Spleen (tissue), 13 donors: ENCODE measurements at places on chromosomes 5 and 9. TPM values are rescaled to one million over a fixed set of nuclear protein-coding genes. Genes with fewer than 3 reads are reported as not detected.
A peak's percentile ranks its signal among the peaks of the same experiment; 100 is the strongest.

GRCh38 chr9:15295761-15296405 is 11.1 kb downstream of the TTC39B start:
- DNase-seq, result no peak

DNA sequence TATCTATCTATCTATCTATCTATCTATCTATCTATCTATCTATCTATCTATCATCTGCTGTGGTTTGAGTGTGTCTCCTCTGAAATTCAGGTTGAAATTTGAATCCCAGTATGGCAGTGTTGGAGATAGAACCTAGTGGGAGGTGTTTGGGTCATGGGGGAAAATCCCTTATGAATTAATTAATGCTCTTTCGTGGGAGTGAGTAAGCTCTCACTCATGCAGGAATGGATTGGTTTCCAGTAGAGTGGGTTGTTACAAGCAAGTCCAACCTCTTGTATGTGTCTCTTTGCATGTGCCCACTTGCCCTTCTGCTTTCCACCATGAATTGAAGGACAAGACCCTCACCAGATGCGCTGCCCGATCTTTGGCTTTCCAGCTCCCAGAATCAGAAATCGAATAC is 113.0 kb downstream of the ANXA1 start:
- DNase-seq, result no peak

The LTC4S gene
- 8.8 TPM for total RNA-seq

The FRMPD1 gene
- total RNA-seq, result 0.09 TPM

DNA sequence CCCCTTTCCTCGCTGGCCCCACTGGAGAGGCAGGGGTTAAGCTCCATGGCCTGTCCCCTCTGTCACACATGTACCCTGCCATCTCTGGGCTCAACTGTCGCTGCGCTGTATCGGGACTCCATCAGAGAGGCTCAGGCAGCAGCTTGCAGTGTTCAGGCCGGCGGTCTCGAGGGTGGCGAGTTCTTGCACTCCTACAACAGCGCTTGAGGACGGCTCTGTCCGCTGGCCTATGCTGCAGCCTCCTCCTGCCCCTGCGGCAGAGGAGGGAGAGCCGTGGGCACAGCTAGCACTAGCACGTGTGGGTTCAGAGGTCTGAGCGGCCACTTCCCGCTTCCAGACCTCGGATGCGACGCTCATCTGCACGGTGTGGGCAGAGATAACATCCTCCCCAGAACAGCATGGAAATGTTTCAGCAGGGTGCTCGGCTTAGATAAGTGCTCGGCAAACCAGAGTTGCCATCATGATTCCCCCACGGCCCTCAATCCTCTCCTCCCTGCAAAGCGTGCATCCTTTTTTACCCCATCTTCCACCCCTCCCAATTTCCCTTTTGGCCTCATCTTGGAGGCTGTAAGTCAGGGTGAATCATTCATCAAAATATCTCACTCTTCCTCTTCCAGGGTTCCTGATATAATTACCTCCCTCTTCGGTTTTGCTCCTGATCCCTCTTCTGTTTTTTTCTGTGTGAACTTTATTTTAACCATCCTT is 41.9 kb upstream of the FUBP3 start:
- peak; percentile 78 for DNase-seq

- no peak for DNase-seq
These were observed 179.0 kb downstream of the YTHDC2 start for GRCh38 chr5:113692466-113692865.

GRCh38 chr5:80745490-80745889 is 90.7 kb upstream of the DHFR start:
- no peak for DNase-seq

The SMIM33 gene
- not detected for total RNA-seq

The CTXN3 gene
- not detected for total RNA-seq

DNA sequence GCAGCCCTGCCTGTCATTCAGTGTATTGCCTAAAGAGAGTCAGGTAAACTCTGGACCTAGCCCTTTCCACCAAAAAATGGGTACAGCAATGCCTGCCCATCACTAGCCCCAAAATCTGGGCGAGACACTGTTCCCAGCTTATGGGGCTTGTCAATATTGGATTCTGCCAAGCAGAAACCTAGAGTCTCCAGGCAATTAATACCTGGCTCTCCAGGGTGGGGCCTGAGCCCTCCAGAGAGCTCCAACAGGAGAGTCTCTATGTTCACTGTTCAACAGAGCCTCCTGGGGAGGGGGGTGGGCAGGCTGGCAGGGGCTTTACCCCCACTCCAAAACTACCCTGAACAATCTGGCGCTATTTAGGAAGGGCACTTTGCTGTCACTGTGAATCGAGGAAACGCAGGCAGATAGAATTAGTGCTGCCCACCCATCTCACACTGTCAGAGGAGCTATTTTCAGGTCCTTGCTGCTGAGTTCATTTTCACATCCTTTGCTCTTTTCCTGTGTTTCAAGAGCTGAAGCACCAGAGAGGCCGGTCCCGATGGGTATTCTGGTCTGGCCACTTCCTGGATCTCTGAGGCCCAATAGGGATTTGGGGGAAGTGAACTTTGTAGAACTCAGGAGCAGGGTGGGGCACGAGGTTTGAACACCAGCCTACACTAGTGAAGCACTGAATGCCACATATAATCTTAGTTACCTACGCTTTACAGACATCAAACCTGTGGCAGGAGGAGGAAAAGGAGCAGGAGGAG is 121.8 kb downstream of the C5orf15 start:
- no peak for DNase-seq

- DNase-seq, result peak; percentile 73
These were observed 3.5 kb upstream of the LRRC14B start for GRCh38 chr5:187617-188451.

The LPAR1 gene
- 35.1 TPM for total RNA-seq

The KCNIP1 gene
- 16.3 TPM for total RNA-seq

DNA sequence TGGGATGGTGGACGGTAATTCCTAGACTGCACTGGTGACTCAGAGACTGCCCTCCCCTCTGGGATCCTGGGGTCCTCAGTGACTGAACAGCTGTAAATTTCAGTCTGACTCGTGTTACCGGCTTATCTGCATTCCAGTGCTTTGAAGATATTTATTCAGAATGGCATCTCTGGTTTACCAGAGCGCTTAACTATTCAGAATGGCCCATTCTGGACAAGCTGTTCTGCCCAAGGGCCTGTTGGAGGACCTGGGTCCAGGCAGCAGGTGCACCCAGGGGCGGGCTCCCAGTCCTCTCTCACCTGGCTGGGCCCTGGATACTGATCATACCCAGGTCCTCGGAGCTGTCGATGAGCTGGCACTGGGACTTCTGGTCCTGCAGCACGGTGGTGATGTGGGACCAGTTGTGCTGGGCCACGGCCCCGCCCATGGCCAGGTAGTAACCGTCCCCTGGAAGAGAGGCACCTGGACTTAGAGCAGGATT is 48.0 kb downstream of the SARDH start:
- peak; percentile 48 for DNase-seq

DNA sequence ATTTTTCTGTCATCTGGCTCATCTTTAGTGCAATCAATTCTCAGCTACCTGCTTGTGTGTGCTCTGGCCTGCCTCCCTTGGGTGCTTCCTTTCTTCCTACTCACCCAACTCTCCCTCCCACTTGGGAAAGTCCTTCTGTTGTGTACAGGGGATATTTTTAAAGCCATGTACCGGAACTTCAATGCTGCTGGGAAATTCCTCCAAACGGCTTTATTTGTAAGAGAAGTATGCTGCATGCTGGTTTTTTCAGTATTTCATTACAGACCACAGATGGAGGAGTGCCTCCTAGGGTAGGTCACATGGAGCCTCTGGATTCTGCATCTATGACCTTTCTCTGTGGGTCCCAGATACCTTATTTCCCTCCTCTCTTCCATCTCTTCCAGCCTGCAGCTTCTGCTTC is 5.4 kb upstream of the HMHB1 start:
- DNase-seq, result no peak

DNA sequence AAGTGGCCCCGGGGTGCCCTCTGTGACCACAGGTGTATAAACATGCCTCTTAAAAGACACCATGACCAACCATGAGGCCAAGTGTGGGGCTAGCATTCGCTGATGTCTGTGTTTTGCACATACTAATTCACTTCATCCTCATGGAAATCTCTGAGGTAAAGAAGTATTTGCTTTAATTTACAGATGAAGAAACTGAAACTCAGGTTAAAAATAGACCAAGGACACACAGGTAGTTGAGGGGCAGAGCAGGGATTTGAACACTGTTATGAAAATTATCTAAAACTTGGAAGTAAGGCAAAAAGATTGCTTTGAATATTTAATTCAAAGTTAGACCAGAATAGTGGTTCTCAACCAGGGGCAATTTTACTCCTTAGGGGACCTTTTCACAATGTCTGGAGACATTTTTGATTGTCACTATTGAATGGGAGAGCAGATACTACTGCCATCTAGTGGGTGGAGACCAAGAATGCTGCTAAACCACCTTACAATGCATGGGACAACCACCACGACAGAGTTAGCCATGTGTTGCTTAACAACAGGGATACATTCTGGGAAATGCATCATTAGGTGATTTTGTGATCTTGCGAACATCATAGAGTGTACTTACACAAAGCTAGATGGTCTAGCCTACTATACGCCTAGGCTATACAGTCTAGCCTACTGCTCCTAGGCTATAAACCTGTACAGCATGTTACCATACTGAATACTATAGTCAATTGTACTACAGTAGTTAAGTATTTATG is 8.0 kb upstream of the FXN start:
- no peak for DNase-seq

GRCh38 chr9:136675477-136676296 is 11.6 kb downstream of the AGPAT2 start:
- no peak for DNase-seq

The DOCK8 gene
- total RNA-seq, result 195 TPM

DNA sequence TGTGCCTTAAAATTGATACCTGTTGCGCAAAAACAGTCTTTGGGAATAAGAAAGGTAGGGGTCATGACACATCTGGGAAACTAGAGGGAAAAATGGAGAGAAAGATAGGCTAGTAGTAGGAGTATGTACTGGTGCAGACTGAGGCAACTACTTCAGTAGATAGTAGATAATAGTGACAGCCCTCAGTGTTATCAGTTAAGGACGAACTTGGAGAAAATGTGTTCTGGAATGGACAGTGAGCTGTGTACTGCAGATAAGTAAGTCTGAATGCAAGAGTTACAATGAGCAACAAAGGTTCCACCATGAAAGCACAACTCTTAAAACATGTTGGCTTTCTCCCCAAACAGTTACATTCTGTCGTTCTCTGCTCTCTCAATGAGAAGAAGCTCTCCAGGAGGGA is 6.5 kb upstream of the INSL6 start:
- no peak for DNase-seq

DNA sequence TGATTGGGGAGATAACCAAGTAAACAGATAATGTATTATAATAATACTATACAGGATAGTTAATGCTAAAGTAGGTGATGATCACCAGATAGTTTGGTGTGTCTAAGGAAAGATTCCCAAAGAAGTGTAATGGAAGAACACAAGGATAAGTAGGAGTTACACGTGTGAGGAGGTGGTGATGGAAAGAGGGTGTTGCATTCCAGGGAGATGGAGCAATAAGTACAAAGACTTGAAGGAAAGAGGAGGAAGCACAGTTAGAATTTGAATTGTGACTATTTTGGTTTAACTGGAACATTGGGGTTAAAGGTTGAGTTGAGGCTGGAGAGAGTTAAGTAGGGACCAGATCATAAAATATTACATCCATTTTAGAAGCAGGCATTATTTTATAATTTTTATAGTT is 76.9 kb downstream of the IPO11 start:
- no peak for DNase-seq

GRCh38 chr9:134176599-134176968 is 12.2 kb upstream of the RNU6ATAC start:
- DNase-seq, result no peak

The MAMDC4 gene
- 11.3 TPM for total RNA-seq

- no peak for DNase-seq
These were observed 166.4 kb upstream of the PIK3R1 start for GRCh38 chr5:68049053-68049713.

DNA sequence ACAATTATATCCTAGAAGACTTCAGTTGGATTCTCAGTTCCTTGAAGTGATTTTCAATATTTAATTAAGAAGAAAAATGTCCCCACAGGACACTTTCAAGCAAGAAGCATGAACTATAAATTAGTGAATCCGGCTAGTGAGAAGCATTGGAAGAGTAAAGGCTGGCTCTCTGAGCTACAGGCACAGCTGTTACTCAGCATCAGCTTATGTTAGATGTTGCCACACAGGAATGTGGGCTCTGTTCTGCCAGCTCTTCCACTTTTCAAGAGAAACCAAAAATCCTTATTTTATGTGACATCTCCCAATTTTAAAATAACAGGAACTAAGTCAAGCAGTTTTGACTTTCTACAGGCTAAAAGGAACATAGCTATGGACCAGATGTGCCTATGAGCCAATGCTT is 14.9 kb downstream of the ZNF474 start:
- no peak for DNase-seq

- no peak for DNase-seq
These were observed 27.2 kb upstream of the ELL2 start for GRCh38 chr5:95988877-95989276.

GRCh38 chr9:114775981-114776380 is 29.9 kb downstream of the TNFSF15 start:
- DNase-seq, result no peak

The TLR4 gene
- 136 TPM for total RNA-seq

The PAEP gene
- total RNA-seq, result not detected
